Esophagus muscularis mucosa (tissue), 4 donors: ENCODE measurements at places on chromosomes 2 and 18. TPM values are rescaled to one million over a fixed set of nuclear protein-coding genes. Genes with fewer than 3 reads are reported as not detected.

DNA sequence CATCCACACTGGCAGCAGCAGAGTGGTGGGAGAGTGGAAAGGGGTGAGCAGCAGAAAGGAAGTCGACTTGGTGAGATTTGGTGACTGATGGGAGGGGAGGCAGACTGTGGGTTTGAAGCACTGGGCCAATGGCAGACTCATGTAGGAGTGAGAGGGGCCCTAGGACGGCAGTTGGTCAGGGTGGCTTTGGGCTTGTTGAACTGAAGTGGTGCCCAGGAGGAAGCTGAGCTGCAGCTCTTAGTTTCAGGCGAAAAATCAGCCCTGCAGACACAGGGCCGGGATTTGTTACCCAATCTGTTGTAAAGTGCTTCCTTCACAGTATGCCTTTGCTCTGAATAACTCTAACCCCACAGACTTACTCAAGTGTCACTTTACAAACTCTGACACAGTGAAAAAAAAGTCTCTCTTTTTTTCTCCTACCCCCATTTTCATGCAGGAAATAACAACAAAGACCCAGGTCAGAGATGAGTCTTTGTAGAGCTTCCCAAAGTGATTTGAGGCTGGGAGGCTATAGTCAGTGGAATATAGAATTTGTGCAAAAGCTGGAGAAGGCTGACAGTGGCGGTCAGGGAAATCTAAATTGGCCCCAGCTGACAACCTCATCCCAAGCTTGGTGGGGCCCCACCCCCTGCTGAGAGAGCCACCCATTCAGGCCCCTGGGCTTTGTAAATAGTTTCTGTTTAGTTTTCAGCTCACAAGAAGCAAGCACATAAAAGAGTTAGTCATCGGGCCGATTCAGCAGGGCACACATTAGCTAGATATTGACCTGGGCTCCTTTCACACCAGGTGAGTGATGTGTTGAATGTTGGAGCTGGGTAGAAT, 226.9 kb downstream of the VAPA start:
- DNase-seq = no peak

Gene CYP26B1
- total RNA-seq = 2.5 TPM

GRCh38 chr2:109254174-109254904, 125.3 kb downstream of the SH3RF3 start:
- DNase-seq = no peak

- no peak for DNase-seq
These were observed 221.1 kb downstream of the GALR1 start for GRCh38 chr18:77470569-77471413.

Gene CFAP221
- 0.17 TPM for total RNA-seq

GRCh38 chr2:56018267-56018666, 94.7 kb upstream of the EFEMP1 start:
- DNase-seq = no peak

DNA sequence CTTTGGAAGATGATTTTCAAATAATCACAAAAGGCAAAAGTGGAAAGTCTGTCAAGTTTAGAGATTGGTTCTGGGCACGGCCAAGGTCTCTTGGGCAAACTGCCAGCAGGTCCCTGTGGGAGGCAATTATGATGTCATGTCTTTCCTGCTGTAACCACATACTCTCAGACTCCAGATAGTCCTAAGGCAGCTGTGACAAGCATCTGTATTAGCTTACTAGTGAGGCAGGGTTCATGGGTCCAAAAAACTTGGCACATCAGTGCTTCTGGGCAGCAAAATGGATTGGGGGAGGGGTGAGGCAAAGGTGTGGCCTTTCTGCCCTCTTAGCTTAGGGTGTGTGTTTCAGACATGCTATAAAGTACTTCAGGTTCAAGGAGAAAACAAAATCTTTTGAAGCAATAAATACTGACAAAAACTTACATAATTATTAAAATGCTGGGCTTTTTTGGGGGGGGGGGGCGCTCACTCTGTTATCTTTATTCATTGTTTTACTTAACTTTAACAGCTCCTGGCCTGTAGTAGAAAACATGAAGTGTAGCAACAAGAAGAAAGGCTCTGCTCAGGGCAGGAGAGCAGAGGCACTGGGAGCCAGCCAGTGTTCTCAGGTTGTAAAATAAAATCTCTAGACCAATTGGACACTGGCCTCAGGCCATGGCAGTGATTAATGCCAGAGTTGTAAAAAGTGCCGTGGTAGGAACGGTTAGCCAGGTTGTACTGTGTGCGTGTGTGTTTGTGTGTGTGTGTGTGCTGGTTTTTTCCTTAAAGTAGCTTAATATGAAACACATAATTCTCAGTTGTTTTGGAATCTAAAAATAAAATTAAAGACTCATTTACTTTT, 14.3 kb upstream of the TANC1 start:
- no peak for DNase-seq

Gene RELCH
- 17.9 TPM for total RNA-seq

Gene RNPEPL1
- 57.3 TPM for total RNA-seq

Gene FZD7
- total RNA-seq = 51.5 TPM

DNA sequence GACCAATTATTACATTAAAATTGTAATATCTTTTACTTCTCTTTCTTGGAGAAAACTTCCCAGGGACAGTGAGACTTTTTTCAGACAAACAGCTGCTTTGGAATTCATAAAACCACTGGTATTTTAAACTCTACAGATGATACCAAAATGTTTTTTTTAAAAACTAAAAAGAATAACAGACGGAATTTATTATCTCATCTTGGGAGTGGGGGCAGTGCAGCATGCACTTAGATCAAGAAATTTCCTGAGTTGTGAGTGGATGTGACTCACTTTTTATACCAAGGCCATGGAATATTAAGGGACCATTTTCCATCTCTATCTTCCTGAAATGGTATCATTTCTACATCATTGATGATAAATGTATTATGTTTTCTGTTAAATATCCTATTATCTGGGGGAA, 422.8 kb upstream of the HNRNPA3 start:
- no peak for DNase-seq

DNA sequence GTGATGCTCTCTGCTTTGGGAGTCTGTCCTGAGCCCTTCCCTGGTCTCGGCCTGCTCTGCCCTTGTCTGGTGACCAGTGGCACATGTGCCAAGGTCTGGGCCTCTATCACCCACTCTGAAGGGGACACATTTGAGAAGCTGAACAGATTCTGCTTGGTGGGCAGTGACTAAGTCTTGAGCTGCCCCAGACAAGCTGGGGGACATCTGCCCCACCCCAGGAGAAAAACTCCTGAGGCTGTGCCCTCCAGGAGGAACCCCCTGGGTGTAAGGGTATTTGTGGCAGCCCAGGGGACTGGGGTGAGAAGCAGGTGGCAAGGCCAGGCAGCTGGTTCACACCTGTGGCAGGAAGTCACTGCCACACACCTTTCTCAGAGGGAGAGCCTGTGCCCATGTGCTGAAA, 342.1 kb downstream of the DYSF start:
- no peak for DNase-seq

DNA sequence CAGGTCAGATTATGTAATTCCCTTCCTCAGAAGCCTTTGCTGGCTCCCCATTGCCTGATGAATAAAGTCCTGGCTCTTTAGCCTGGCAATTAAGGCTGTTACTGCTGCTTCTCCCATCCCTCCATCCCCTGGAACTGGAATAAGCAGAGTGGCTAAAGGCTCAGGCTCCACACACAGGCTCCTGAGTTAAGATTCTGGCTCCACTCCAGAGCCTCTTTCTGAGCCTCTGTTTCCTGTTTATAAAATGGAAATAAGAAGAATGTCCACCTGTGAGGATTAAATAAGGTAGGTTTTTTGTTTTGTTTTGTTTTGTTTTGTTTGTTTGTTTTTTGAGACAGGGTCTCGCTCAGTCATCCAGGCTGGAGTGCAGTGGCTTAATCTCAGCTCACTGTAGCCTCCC, 50.0 kb downstream of the ZFP36L2 start:
- no peak for DNase-seq

- DNase-seq = no peak
These were observed 84.0 kb upstream of the DSEL start for GRCh38 chr18:67600181-67601180.

Gene CACNB4
- 2.1 TPM for total RNA-seq

Gene LOXL3
- 7.1 TPM for total RNA-seq

Gene GAL3ST2
- total RNA-seq = not detected

GRCh38 chr2:20398956-20399567, 47.8 kb upstream of the RHOB start:
- no peak for DNase-seq

GRCh38 chr2:145323512-145323911, 803.6 kb upstream of the ZEB2 start:
- no peak for DNase-seq

Gene ITGA4
- 8.4 TPM for total RNA-seq

GRCh38 chr2:134137182-134137611, 116.7 kb upstream of the MGAT5 start:
- no peak for DNase-seq

Gene TFPI
- 74.2 TPM for total RNA-seq

DNA sequence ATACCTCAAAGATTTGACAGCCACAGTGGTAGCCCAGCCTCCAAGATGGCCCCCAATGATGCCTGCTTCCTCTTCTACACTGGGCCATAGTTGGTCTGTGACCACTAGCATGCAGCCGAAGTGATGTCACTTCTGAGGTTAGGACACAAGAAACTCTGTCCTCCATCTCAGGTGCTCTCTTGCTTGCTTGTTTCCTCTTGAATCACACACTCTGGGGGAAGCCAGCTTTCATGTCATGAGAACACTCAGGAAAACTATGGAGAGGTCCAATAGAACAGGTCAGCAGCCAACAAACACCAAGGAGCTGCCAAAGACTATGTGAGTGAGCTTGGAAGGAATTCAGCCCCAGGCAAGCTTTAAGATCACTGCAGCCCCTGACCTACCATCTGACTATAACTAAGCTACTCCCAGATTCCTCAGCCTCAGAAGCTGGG, 3.3 kb upstream of the ADAM17 start:
- no peak for DNase-seq

Gene LONRF2
- 33.6 TPM for total RNA-seq

Gene SOWAHC
- 40.1 TPM for total RNA-seq

GRCh38 chr18:5413447-5413846, 117.9 kb upstream of the ZBTB14 start:
- DNase-seq = no peak

DNA sequence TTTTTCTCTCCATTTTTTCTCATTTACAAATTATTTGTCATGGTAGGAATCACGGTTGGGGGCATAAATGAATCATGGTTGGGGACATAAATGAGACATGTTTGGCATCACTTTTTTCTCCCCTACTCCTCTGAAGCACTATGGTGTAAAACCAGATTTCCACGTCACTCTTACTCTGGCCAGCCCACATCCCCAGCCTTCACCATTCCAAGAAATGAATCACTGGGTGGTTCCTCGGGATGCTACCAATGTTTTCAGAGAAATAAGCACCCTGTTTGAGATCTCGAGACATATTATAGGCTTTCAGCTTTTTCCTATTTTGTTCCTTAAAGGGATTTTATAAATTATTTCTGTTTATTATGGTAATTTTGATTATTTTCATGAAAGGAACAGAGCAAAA, 155.0 kb upstream of the SLC8A1 start:
- DNase-seq = no peak

DNA sequence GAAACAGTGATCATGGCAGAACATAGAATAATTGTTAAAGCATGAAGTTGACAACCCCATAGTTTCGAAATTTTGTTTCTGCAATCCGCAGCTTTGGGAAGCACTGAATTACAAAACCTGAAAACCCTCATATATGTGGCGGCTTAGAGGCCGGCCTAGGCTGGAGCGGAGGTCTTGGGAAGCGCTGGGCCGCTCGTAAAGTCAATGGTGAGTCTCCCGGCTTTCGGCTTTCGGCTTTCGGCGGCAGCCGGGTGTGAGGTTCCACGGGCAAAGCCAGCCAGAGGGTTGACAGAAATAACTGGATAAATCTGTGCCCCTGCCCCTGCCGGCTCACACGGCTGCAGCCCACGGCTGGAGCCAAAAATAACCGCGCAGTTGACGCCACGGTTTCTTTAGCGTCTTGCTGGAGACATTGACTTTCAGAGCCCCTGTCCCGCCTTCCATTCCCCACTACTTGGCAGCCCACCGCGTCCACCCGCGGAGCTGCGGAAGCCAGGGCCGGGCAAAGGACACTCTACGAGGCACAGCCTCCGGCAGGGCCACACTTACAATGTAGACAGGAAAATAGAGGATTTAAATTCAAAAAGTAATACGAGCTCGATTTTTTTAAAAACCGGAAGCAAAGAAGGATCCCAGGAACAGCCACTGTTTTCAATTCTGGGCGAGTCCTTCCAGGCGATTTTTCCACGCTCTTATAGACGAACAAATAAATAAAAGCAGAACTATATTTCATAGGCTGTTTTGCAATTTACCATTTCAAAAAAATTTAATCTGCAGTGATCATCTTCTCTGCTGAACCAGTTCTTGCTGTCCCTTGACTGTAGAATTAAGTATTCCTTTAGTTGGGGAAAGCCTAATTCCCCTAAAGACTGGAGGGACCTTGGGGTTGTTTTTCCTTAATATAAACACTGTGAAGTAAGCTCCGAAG, 28.3 kb upstream of the ATP6V1B1 start:
- no peak for DNase-seq

- no peak for DNase-seq
These were observed 35.0 kb upstream of the LRP1B start for GRCh38 chr2:142165790-142166189.

Gene ALLC
- total RNA-seq = not detected

Gene C1QL2
- total RNA-seq = not detected

Gene POLR1B
- total RNA-seq = 10.0 TPM

GRCh38 chr18:21851327-21851961, 110.9 kb downstream of the MIB1 start:
- no peak for DNase-seq

Gene KCNG2
- total RNA-seq = not detected

DNA sequence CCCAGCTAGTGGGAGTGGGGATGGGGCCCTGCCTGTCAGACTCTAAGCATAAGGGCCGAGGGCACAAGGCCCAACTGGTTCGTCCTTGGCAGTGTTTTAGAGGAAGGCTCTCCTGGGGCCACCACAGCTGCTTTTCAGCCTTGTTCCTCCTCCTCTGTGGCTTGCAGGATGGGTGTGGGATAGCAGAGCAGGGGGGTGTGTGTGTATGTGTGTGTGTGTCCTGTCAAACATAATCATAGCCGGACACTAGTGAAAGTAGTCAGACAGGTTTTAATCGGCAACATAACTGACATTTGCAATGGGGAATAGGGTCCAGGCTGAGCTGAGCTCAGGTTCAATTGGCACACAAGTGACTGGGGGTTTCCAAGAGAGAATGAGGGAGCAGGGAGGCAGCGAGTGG, 114.2 kb downstream of the SEPTIN10 start:
- no peak for DNase-seq
